Left renal cortex interstitium (tissue), 4 donors: ENCODE measurements at places on chromosomes 4 and X. TPM values are rescaled to one million over a fixed set of nuclear protein-coding genes. Genes with fewer than 3 reads are reported as not detected.

DNA sequence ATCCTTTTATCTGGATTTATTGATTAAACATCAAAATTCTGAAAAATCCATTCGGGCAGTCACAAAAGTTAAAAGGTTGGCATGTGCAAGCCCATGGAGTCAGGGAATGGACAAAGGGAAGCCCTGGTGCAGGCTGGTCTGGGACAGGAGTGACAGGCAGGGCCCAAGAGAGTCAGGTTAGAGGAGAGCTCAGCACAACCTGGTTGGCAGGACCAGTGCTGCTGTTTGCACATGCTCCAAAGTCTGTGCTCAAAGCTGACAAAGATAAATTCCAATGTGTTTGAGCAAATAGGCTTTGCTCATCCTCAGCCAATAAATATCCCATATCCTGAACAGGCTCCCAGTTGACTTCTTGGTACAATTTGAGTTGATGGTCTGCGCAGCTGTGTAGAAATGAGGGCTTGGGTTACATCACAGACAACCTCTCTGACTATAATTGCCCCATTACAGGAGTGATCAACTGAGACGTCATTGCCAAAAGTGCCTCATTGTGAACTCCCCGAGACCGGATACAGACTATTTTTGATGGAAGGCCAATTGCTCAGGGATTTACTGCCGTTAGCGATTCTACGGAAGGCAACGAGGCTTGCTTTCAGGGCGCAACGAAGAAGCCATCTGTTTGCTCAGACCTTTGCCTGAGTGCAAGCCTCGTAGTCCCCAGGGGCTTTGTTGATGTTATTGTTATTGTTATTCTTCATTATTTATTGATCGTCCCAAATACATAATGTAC lies 1008.1 kb upstream of the TENM3 start:
- no peak for DNase-seq

GRCh38 chr4:48369248-48369647 lies 27.9 kb downstream of the SLAIN2 start:
- no peak for DNase-seq

- DNase-seq = no peak
Measured at GRCh38 chrX:69362354-69362753, 141.8 kb upstream of the NALF2 start.

DNA sequence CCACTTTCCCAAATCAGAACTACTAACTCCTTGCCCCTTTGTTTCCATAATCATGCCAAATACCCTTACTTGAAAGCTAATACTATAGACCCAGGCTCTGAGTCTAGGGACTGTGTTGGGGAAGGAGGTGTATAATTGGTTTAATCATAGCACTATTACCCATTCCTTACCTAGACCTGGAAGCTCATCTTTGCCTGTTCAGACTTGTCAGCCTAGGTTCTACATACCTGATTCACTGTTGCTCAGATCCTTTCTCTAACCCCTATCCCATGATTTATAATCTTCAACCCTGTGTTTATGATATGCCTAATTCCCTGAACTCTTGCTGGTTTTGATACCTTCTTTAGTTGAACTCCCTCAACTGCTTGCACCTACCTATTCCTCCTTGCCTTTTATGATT lies 123.1 kb upstream of the GRIA3 start:
- no peak for DNase-seq

- DNase-seq = no peak
Measured at GRCh38 chr4:3253808-3254207, 4.8 kb downstream of the MSANTD1 start.

DNA sequence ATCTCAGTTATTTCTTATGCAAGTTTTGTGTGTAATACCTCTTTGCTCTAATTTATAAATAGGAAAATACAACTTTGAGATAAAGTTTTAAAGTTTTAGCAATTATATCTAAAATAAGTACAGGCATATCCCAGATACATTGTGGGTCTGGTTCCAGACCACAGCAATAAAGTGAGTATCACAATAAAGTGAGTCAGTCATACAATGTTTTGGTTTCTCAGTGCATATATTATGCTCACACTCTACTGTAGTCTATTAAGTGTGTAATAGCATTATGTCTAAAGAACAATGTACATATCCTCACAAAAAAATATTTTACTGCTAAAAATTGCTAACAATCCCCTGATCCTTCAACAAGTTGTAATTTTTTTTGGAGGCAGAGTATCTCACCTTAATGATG lies 49.2 kb downstream of the ANAPC10 start:
- no peak for DNase-seq

DNA sequence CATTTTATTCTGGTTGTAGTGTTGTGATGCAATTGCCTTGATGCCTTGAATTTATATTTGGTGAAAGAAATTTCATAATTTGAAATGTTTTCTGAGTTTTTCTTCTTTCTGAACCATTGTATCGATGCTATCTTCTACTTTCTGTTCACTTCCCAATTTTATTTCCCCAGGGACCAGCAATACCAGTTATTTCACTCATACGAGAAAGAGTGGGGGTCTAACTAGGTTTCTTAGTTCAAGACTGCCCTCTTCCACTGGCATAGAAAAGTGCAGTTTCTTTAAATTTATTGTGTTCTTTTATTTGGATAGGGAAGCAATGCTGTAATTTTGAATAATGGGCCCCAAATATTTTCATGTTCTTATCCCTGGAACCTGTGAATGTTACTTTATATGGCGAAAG lies 544.0 kb upstream of the ADGRL3 start:
- DNase-seq = no peak

GRCh38 chrX:24702362-24703184 lies 8.9 kb downstream of the POLA1 start:
- DNase-seq = no peak

GRCh38 chrX:22032506-22032905 lies 381 bp downstream of the PHEX start:
- DNase-seq = no peak

DNA sequence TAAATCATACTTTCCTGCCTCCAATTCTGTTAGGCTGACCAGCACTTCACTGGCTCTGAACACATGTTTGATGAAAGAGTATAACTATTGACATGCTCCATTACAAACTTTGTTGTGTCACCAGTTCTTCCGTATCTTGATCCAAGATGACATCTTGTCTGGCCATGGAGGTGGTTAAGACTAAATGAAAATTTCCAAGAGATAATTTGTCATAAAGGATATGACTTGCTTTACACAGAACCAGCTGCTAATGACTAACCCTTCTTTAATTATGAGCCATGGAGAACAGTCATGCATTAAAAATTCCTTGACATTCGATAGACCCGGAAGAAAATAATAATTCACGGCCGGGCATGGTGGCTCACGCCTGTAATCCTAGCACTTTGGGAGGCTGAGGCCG lies 17.7 kb upstream of the N4BP2 start:
- DNase-seq = no peak

DNA sequence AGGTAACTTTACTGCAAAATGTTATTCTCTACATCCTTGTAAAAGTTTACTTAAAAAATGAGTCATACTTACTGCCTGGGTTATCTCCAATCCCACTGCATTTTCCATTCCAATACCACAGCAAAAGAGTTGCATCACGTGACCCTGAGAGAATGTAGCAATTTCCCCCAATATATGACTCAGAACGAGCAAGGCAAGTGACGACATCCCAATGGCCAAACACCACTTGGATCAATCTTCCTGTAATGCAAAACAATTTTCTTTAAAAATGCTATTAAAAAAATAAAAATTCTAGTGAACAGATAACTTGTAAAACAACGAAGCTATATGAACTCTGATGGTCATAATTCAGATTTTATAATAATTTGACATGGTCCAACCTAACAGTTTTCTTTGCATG lies 224.3 kb downstream of the DCLK2 start:
- DNase-seq = no peak

- no peak for DNase-seq
Measured at GRCh38 chr4:6824772-6825402, 42.4 kb downstream of the KIAA0232 start.

DNA sequence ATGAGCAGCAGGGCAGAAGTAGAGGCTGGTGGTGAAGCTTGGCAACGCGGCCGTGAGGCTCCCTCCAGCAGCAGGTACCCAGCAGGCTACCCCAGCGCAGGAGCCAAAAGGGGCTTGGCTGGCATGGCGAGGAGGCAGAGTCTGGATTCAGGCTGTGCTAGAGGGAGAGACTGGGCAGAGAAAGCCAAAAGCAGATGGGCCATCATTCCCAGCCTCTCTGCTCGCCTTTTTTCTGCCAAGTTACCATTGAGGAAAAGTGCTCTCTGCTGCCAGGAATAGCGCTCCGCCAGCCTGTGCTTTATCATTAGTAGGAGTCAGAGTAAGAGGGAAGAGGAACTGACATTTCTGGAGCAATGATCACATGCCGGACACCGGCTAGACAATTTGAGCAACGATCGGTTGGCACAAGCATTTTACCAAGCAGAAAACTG lies 28.7 kb upstream of the MAP3K15 start:
- no peak for DNase-seq

DNA sequence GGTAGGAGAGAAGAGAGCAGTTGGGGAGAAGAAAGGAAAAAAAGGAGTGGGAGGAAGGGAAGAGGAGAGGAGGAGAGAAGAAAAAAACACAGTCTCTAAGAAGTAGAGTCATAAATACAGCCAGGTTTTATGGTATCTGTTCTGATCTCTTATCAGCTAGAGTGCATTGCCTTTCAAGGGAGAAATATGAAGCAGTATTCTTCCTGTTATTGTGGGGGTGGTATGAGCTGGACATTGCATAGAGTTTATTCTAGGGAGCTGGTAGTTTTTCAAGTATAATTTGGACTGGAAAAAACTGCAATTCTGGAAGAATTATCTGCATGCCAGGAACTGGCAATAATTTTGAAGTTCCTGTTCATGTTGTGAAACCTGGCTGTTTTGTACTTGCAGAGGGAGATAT lies 54.9 kb upstream of the TAB3 start:
- no peak for DNase-seq

DNA sequence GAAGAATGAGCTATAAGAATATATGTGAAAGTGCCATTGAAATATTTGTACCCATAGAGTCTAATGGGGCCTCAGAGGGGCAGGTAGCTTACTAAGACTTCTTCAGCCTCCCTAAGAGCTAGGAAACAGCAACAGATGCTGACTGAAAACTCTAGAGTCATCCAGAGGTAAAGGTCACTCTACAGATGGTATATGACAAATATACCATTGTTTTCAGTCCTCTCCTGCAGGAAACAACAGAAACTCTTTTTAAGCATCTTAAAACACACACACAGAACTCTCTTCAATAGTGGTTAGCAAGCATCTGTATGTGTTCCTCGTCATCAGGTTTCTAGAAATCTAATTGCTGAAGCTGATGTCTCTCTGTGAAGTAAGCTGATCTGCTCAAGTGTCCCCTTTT lies 313.8 kb upstream of the GATB start:
- no peak for DNase-seq

- DNase-seq = no peak
Measured at GRCh38 chr4:25120146-25120940, 39.9 kb downstream of the SEPSECS start.

DNA sequence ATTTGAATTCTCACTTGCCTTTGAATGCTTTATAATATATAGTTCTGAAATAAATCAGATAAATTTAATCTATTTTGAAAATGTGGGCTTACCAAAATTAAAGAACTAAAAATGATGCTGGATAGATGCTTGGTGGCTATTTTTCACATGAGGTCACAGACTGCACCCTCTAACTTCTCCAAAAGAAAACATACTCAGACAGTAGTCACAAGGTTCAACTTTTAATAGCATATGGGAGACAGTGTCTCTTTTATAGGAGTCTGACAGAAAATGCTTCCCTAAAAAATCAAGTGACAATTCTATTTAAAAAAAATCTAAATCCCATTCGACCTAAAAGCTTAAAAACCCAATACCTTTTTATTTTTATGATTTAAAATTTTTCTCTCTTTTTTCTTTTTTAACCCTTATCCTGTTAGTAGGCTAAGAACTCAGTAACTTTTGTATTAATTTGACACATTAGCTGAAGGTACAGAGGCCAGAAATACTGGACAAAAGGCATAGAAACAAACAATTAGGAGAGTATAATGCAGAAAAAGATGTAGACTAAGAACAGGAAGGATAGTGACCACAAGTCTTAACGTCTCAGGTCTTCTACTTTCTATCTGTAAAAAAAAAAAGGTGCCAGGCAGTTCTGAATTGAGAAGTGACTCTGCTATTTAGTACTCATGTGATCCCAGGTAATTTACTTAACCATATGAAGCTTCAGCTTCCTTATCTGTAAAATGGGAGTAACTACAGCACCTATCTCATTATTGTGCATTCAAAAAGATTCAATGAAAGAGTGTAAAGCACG lies 7.6 kb downstream of the TIGD4 start:
- DNase-seq = no peak

- no peak for DNase-seq
Measured at GRCh38 chrX:54246866-54247265, 63.8 kb upstream of the FAM120C start.

GRCh38 chr4:185520119-185520518 lies 15.2 kb downstream of the PDLIM3 start:
- DNase-seq = no peak

- no peak for DNase-seq
Measured at GRCh38 chrX:41490446-41490845, 43.3 kb downstream of the NYX start.

GRCh38 chr4:76894537-76895255 lies 3.2 kb downstream of the SOWAHB start:
- DNase-seq = no peak

- DNase-seq = no peak
Measured at GRCh38 chrX:69503228-69503781, 821 bp upstream of the NALF2 start.

- no peak for DNase-seq
Measured at GRCh38 chrX:2410279-2411020, 90.3 kb downstream of the DHRSX start.

DNA sequence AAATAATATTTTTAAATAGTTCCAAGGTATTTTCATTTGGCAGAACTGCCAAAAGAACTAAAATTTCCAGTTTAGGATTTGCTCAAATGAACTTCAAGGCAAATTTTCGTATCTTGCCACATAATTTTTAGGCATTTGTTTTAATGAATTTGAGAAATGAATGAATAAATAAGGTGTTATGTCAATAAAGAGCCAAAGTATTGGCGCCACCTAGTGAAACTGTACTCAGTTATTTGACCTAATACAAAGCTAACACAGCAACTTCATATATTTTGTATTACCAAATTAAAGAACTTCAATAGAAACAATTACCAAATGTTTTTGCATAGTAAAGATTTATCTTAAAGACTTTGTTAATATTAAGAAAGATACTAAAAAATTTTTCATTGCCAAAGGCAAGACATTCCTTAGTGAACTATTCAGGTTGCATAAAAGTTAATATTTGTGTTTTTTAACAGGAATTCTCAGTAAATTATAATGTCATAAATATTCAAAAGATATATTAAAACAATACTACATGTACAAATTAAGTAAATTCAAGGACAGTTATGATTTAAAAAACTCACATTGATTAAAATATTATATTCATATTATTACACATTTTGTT lies 50.3 kb downstream of the STPG2 start:
- DNase-seq = no peak

- no peak for DNase-seq
Measured at GRCh38 chr4:74037076-74037955, 1.2 kb downstream of the CXCL3 start.

GRCh38 chr4:1592068-1592708 lies 91.9 kb downstream of the FAM53A start:
- DNase-seq = no peak

- DNase-seq = no peak
Measured at GRCh38 chrX:153726286-153727122, 1.8 kb downstream of the ABCD1 start.

STARD8 gene
- polyA plus RNA-seq = 19.7 TPM

WDR19 gene
- 97.1 TPM for polyA plus RNA-seq

PHOX2B gene
- polyA plus RNA-seq = 0.11 TPM

RTL3 gene
- not detected for polyA plus RNA-seq

YTHDC1 gene
- 139 TPM for polyA plus RNA-seq

NLGN4X gene
- polyA plus RNA-seq = 10.2 TPM

DCAF12L1 gene
- 6.6 TPM for polyA plus RNA-seq

CT45A1 gene
- polyA plus RNA-seq = not detected

NXF2B gene
- 1.0 TPM for polyA plus RNA-seq

TASL gene
- polyA plus RNA-seq = 0.69 TPM

WDFY3 gene
- polyA plus RNA-seq = 44.2 TPM

NIPAL1 gene
- polyA plus RNA-seq = 8.8 TPM
